Activated B cell treated with CpG ODN at 0.5 μM for 24 hours (primary cell): ENCODE measurements at places on chromosomes 4 and X. TPM values are rescaled to one million over a fixed set of nuclear protein-coding genes. Genes with fewer than 3 reads are reported as not detected.

GRCh38 chrX:75115707-75116413 is 40.2 kb downstream of the ABCB7 start:
- no peaks in the 10 kb centered on the region for H3K27me3 ChIP-seq
- H3K27ac ChIP-seq, result no peak overlapping the region
- peaks cover 15% of the 10 kb centered on the region for H3K36me3 ChIP-seq

GRCh38 chr4:52576326-52576725 is 82.8 kb downstream of the USP46 start:
- no peak overlapping the region for H3K27ac ChIP-seq
- H3K4me3 ChIP-seq, result no peak overlapping the region
- H3K36me3 ChIP-seq, result no peaks in the 10 kb centered on the region
- DNase-seq, result no peak

GRCh38 chr4:68984947-68985346 is 33.3 kb upstream of the UGT2A3 start:
- H3K36me3 ChIP-seq, result no peaks in the 10 kb centered on the region
- H3K27me3 ChIP-seq, result no peaks in the 10 kb centered on the region
- DNase-seq, result no peak
- H3K4me1 ChIP-seq, result no peaks in the 10 kb centered on the region

- no peak for DNase-seq
- no peaks in the 10 kb centered on the region for H3K27me3 ChIP-seq
- H3K4me1 ChIP-seq, result no peaks in the 10 kb centered on the region
- no peaks in the 10 kb centered on the region for H3K36me3 ChIP-seq
These were observed 35.3 kb upstream of the SCRG1 start for GRCh38 chr4:173434231-173434630.

DNA sequence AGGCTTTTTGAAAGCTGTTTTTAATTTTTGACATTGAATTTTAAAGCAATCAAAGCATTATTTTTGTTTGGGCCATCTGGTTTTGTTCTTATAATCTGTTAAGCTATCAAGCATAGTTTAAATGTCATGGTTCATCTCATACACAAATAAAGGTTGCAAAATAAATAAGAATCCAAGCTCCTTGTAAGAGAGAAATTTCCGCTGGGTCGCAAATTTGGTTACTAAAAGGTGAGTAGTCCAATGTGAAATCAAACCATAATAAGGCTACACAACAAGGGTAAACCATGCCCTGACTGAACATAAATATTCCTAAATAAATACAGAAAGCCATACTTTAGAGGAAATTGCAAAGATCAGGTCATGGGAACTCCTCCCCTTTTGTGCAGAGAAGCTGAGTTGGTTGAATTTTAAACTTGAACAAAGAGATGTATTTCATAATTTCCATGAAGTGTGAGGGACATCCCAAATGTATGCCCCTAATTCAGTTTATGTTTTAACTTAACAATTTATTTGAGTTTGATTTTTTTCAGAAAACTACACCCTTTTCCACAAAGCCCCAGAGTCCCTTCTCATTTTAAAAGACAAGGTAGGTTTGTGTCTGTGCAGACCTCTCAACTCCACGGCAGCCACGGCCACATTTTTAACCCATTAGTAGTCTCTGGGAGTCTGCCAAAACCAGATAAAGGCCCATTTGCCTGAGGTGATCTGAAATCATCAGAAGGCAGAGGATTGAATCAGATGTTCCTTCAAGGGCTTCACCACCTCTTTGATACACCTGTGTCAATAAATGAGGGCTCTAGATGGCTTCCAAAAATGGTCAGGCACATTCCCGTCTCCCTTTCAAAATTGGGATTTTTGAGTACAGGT is 85.2 kb downstream of the PLAC1 start:
- H3K27me3 ChIP-seq, result no peaks in the 10 kb centered on the region
- no peak for DNase-seq
- no peak overlapping the region for H3K4me3 ChIP-seq
- H3K36me3 ChIP-seq, result no peaks in the 10 kb centered on the region
- H3K27ac ChIP-seq, result no peak overlapping the region
- no peaks in the 10 kb centered on the region for H3K4me1 ChIP-seq

- peaks cover 5% of the 10 kb centered on the region for H3K36me3 ChIP-seq
- no peak overlapping the region for H3K27ac ChIP-seq
- no peak overlapping the region for H3K4me3 ChIP-seq
These were observed 220.7 kb upstream of the CASK start for GRCh38 chrX:42143866-42144592.

DNA sequence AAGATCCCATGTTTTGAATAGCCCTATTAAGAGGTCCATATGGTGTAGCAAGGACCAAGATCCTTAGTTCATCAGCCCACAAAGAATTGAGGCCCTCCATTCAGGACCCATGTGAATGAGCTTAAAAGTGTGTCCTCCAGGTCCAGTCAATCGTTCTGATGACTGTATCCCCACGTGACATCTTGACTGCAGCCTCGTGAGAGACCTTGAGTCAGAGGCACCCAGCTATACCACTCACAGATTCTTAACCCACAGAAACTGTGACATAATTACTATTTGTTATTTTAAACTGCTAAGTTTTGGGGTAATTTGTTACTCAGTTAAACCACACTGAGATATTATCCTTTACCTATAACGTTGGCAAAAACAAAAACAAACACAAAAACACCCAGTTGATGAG is 62.4 kb downstream of the ZNF182 start:
- no peaks in the 10 kb centered on the region for H3K36me3 ChIP-seq
- no peak overlapping the region for H3K27ac ChIP-seq
- H3K27me3 ChIP-seq, result no peaks in the 10 kb centered on the region
- H3K4me3 ChIP-seq, result no peak overlapping the region
- DNase-seq, result no peak

- no peaks in the 10 kb centered on the region for H3K27me3 ChIP-seq
- H3K36me3 ChIP-seq, result no peaks in the 10 kb centered on the region
- no peak overlapping the region for H3K27ac ChIP-seq
- no peak overlapping the region for H3K4me3 ChIP-seq
- DNase-seq, result no peak
- peaks cover 12% of the 10 kb centered on the region for H3K4me1 ChIP-seq
These were observed 179.6 kb upstream of the RBPJ start for GRCh38 chr4:26141051-26141721.

DNA sequence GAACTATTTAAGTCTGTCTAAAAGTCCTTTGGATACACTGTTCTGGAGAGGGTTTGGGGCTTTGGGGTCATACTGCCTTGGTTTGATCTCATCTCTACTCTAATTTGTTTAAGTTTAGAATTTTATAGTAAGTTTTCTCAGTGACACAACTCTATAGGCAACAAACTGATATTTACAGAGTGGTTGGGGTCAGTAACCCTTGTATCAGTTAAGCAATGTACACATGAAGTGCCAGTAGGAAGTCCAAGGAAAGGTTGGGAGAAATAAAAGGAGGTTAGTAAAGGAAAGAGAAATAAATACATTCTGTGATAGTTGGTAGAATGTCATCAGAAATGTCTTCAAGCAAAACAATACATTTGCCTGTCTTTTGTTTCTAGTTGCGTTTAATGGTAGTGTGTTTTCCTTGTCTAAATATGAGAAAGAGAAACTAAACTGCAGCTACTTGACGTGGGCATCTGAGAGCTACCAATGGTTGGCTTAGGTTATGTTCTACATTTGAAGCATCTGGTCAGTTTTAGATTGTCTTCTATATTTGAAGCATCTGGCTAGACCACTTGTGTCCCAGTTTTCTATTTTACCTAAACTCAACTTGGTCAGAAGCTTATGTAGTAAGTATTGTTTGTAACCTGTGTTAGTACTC is 6.9 kb downstream of the ATP7A start:
- peak overlapping the region; percentile 52 for H3K4me3 ChIP-seq
- H3K27me3 ChIP-seq, result no peaks in the 10 kb centered on the region
- no peaks in the 10 kb centered on the region for H3K36me3 ChIP-seq
- H3K4me1 ChIP-seq, result peaks cover 39% of the 10 kb centered on the region
- no peak overlapping the region for H3K27ac ChIP-seq
- DNase-seq, result no peak

Gene PRSS12
- total RNA-seq, result not detected in 2 replicates

Gene RENBP
- total RNA-seq, result 14.5 and 20.2 TPM in 2 replicates

Gene SYP
- 0.82 and 1.6 TPM in 2 replicates for total RNA-seq
